ENCODE measurements at places on chromosomes 2 and 18.

GRCh38 chr2:184554736-184555135 lies 43.6 kb upstream of the ZNF804A start:
- no peak for DNase-seq

DNA sequence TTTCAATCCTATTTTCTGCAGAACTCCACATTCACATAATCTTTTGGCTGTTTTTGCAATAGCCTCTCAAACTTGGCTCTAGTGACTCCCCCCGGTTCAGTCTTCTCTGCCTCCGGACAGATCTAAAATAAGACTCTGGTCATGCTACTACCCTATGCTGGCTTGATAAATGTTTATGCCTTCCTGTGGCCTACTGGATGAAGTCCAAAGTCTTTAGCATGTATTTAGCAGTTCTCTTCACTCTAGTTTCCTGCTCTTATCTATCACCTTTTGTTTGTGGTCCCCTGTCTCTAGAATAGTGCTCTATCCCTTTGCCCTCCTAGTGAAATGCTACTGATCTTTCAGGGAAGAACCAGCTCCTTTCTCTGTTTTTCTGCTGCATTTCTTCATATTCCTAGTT lies 14.4 kb downstream of the ADCYAP1 start:
- DNase-seq = no peak

- DNase-seq = no peak
Observed at GRCh38 chr2:86229221-86229620, 30.0 kb downstream of the MRPL35 start.

DNA sequence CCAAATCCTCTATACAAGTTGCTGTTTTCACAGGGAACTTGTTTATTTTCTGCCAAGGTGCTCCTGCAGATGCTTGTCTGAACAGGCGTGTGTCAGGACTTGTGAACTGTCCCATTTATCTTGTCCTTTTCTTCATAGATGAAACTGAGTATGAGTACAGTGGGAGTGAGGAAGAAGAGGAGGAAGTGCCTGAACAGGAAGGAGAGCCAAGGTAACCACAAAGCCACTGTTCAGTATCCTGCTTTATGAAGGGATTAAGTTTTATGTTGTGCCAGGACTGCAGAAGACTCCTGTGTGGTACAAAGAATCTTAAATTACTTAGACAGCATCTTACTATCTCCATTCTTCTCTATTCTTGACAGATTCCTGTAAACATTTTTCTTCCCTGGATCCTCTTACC lies 145.0 kb downstream of the MAP4K4 start:
- DNase-seq = no peak

DNA sequence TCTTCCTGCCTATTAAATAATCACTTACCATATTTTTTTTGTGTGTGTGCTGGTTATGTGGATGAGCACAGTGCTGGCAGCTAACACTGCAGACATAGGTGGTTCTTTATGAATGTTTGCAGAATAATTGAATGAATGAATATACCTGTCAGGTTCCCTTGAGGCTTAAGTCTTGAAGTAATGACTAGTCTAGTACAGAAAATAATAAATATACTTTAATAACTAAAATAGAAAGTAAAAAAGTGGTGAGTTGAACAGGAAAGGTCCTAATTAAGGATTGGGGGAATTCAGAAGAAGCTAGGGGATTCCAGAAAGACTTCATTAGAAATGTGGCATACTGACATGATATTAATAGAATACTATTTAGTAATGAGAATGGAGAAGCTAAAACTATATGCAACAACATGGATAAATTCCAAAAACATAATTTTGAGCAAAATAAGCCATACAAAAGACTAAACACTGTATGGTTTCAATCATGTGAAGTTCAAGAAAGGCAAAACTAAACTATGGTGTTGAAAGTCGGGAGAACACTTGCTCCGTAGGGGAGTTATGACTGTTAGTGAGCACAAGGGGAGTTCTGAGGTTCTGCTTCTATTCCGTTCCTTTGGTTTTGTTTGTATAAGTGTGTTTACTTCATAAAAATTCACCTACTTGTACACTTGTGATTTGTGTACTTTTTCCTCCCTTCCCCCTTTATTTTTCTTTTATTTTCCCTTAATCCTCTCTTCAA lies 464.6 kb downstream of the MTX2 start:
- no peak for DNase-seq

GRCh38 chr18:74892066-74892627 lies 294.5 kb downstream of the ZNF407 start:
- no peak for DNase-seq

Measured in activated naive CD4-positive, alpha-beta T cell (primary cell).